NCI-H524 (cell line): ENCODE measurements at places on chromosomes 1 and 21.
A peak's percentile ranks its signal among the peaks of the same experiment; 100 is the strongest.

- DNase-seq = no peak
Measured at GRCh38 chr1:55645270-55645669, 430.1 kb upstream of the USP24 start.

DNA sequence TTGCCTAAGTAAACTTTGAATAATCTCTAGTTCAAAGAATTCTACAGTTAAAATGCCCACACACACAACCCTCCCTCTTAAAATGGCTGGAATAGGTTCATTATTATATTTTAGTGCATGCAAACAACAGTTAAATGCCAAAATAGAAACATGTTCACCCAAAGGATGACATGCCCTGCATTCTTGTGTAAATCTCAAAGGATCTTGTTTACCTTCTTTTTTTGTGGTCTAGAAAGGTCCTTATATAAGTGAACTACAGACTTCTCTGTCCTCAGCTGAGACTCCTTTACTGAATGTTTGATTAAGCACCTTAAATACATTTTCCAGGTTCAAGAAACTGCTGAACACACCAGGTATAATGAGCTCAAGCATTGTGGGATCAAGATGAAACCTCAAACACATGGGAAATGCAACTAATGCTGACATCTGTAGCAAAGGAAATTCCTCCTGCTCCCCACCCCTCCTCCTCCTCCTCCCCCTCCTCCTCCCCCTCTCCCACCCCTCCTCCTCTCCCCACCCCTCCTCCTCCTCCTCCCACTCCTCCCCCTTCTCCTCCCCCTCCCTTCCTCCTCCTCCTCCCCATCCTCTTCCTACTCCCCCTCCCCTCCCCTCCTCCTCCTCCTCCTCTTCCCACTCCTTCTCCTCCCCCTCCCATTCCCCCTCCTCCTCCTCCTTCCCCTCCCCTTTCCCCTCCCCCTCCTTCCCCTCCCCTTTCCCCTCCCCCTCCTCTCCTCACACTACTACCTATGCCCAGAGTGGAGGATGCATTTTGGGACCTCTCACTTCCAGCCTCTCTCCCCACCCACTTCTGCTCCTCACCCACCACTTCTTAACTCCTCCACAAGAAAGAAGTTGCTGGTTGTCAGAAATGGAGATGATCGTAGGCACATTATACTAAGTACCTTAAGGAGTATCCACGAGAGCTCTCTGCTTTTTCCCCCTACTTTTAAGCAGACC is 233.9 kb downstream of the MRPL39 start:
- DNase-seq = no peak

- DNase-seq = no peak
Measured at GRCh38 chr21:37374027-37374426, 7.5 kb downstream of the DYRK1A start.

GRCh38 chr1:214989341-214989740 is 93.2 kb upstream of the KCNK2 start:
- no peak for DNase-seq

DNA sequence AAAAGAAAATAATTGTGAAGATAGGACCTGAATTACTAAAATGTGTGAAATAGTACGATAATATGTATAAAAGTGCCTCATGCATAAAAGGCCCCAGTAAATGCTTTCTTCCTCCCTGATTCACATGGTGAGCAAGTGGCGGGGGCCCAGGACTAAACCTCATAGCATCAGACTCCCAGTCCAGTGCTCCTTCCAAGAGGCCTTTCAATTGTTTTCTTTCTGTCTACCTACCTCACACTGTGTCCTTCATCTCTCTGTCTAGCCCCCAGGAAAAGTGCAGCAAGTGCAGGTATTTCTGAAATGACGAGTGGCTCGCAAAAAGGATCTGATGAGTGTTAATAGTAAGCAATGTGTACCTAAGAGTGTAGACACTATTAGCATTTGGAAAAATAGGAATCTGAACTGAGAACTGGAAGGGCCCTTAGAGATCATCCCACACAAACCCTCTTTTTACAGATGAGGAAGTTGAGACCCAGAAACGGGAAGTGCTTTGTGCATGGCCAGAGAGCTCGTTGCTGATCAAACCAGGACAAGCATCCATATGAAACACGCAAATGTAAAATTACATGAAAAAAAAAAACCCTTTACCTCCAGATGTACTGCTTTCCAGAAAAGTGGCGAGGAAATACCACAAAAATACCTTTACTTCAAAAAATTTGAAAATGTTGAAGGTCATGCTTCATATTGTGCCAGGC is 118.2 kb upstream of the HOOK1 start:
- no peak for DNase-seq

DNA sequence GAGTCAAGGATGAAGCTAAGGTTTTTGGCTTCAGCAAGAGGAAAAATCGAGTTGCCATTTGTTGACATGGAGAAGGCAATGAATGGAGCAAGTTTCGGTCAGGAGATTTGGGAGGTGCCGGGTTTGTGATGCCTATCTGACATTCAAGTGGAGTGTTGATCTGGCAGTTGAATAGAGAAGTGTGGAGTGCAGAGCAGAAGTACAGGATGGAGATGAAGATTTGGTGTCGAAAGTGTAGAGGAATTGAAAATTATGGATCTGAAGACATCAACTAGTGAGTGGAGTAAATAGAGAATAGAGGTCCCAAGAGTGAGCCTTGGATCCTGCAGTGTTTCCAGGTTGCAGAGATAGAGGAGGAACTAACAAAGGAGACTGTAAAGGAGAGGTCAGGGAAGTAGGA is 25.9 kb downstream of the CITED4 start:
- no peak for DNase-seq

DNA sequence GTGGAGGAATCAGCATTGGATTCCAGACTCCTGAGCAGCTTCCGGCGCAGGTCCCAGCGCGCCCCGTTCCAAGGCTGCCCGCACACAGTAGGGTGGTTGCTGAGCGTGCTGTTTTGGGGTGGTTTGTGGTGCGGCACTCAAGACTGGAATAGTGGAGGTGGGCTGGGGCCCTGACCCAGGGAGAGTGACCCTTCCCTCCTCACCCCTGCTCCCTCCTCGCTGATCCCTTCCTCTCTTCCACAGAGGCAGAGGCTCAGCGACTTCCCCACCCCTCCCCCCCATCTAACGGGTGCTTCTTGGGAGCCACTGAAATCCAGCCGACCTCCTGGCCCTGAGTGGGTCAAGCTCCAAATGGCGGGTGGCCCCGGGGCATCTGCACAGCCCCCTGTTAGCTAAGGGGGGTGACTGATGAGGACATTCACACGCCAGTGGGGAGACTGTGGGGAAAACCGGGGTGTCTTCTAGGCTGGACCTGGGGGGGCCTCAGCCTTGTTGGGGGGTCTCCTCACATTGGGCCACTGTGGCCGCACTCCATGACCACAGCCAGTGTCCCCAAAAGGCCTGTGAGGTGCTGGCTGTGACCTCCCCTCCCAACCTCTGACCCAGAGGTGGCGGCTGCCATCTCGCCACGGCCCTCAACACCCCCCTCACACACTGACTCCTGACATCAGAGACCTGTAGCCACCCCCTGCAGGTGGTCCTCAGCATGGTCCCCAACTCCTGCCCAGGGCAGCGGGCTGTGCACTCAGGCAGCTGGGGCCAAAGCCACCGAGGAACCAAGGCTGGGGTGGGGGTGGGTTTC is 3.9 kb upstream of the HES4 start:
- no peak for DNase-seq

DNA sequence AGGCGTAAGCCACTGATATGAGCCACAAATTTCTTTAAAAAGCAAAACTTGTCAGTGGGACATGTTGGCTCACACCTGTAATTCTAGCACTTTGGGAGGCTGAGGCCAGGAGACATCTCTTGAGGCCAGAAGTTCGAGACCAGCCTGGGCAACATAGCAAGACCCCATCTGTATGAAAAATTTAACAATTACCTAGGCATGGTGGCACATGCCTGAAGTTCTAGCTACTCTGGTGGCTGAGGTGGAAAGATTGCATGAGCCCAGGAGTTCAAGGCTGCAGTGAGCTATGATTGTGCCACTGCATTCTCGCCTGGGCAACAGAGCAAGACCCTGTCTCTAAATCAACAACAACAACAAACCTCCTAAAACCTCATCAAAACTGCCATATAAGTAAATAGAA is 147.6 kb upstream of the BARHL2 start:
- DNase-seq = no peak

GRCh38 chr1:65149351-65150107 is 1.5 kb downstream of the AK4 start:
- DNase-seq = peak; percentile 54

GRCh38 chr21:37373539-37373938 is 7.0 kb downstream of the DYRK1A start:
- no peak for DNase-seq

DNA sequence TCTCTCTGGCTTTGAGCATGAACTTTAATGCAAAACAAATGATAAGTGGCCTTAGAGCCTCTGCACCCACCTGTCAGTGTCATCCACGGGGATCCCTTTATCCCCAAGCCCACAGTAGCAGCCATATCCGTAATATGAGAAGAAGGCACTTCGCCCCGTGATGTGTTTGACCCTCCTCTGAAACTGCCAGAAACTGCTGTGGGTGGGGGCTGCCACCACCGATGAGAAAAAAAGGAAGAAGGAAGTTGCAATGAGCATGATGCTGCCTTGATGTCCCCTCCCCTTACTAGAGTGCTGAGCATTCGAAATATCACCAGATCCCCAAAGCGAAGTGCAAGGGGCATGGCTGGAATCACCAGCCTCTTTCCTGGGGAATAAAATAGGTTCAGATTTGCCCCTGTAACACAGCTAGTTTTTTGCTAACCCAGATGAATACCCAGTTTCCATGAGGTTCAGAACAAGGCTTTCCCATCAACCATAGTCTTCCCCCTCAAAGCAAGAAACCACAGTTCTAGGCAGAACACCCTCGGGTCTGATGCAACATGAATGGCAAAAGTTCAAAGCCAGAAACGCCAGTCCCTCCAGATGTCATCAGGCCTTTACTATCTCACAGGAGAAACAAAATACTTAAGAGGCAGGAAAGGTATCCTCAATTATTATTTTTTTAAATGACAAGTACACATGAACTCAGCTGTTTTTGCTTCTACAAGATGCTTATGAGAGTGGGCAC is 10.8 kb upstream of the UBXN10 start:
- DNase-seq = no peak

DNA sequence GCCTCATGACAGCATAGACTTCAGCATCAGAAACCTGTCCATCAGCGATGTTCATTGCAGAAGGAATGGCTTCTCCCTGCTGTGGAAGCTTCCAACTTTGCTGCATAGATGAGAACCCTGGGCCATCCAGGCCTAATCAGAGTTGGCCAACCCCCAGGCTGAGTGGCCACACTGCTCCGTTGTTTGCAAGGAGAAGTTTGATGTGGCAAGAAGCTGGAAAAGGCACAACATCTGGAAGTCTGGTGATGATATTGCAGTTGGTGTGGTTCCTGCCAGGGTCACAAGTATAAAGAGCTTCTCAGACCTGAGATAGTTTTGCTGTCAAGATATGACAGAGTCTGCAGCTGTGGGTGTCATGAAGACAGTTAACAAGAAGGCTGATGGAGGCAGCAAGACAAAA is 41.2 kb downstream of the RHOU start:
- DNase-seq = no peak

GRCh38 chr1:240927821-240928220 is 315.9 kb upstream of the GREM2 start:
- no peak for DNase-seq

GRCh38 chr1:242877229-242877628 is 352.7 kb upstream of the PLD5 start:
- no peak for DNase-seq

- DNase-seq = no peak
Measured at GRCh38 chr21:38263493-38263892, 6.7 kb downstream of the KCNJ15 start.

GRCh38 chr1:106646816-106647215 is 409.7 kb upstream of the PRMT6 start:
- DNase-seq = no peak

- DNase-seq = no peak
Measured at GRCh38 chr1:228390649-228391048, 16.0 kb downstream of the TRIM11 start.

DNA sequence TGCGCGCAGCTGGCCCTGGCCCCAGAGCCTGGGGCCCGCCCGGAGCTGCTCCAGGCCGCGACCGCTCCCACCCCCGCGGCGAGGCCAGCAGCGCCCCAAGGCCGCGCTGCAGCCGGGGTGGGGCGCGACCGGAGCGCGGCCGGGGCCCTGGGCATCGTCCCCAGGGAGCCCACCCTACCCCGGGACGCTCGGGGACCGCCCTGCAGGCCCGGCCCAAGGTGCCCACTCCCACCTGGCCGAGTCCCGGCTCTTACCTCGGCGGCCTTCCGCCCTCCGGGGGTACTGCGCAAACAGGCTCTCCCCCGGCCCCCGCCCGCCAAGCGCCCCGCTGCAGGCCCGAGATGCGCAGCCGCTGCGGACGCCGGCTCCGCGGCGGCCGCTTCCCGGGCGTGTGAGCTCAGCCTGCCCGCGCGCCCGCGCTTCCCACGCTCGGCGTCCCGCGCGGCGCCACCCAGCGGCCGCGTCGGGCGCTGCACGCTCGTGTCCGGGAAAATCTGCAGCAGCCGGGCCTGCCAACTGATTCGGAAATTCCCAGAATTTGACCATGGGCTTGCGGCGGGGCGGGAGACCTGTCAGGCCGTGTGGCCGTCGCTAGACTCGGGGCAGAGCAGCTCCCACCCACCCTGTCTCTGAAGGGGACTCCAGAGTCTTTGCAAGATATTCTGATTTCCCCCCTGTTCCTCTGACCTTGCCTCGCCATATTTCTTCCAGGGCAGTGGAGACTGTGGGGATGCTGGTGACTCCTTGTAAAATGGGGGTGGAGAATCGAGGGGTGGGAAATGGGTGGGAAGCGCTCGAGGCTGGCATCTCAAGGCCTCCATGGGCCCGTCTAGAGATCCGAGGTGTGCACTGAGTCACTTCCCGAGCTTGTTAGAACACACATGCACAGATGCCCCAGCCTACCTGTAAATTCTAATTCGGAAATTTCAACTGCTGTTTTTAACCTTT is 41.9 kb downstream of the CD34 start:
- DNase-seq = peak; percentile 68

DNA sequence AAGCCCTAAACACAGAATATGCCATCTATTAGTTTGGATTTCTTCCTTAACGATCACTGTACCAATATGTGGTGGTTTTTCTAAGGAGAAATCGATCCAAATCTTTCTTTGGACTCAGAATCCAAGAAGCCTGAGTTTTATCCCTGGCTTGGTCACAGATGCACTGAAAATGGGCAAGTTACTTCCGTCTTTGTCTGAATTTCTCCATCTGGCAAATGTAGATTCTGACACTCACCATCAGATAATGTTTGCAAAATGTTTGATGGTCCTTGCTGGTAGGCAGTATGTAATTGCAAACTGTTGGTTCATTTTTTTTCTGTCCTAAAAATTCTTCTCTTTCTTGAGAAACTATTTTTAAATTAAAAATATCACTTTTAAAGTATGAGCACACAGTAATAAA is 115.0 kb downstream of the TSEN15 start:
- no peak for DNase-seq

- DNase-seq = peak; percentile 13
Measured at GRCh38 chr1:91712981-91713841, 172.7 kb downstream of the TGFBR3 start.
